ENCODE measurements at places on chromosomes 1 and 21.

GRCh38 chr1:81805537-81806431 is 5.0 kb downstream of the ADGRL2 start:
- DNase-seq: no peak

- DNase-seq: no peak
Observed at GRCh38 chr1:3409366-3410141, 44.9 kb upstream of the ARHGEF16 start.

DNA sequence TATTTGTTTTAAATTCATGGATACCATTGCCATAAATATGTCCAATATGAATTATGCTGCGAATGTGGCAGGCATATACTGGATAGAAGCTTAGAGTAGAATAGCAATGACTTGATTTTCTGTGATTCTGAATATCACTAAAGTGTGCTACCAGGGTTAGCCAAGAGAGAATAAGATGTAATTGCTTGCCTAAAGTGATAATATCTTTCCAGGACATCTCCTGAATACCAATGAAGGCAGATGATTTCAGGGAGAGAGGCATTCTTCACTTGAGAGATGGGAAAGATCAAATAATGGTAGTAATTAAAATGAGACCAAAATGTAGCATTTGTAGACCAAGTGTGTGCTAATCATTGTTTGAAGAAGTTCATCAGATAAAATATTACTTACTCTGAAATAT is 53.4 kb upstream of the KIAA1614 start:
- DNase-seq: no peak

DNA sequence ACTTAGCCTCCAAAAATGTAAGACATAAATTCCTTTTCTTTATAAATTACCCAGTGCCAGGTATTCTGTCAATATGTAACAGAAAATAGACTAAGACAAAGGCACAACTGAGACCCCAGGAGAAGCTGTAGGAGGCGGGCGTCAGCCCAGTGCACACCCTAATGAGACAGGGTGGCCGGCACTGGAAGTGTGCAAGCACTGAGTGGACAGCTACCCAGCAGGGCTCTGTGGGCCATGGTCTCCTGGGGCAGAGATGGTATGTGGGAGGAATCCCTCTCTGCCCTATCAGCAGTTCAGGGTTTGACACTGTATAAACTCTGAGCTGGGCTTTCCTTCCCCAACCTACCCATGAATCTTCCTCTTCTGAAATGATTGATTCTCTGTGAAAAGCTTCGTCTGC is 139.5 kb downstream of the GLIS1 start:
- DNase-seq: no peak

GRCh38 chr1:245622332-245623014 is 467.7 kb downstream of the KIF26B start:
- no peak for DNase-seq

GRCh38 chr1:241263346-241263745 is 93.7 kb downstream of the RGS7 start:
- no peak for DNase-seq

GRCh38 chr21:45427331-45428271 is 22.6 kb downstream of the COL18A1 start:
- DNase-seq: no peak

DNA sequence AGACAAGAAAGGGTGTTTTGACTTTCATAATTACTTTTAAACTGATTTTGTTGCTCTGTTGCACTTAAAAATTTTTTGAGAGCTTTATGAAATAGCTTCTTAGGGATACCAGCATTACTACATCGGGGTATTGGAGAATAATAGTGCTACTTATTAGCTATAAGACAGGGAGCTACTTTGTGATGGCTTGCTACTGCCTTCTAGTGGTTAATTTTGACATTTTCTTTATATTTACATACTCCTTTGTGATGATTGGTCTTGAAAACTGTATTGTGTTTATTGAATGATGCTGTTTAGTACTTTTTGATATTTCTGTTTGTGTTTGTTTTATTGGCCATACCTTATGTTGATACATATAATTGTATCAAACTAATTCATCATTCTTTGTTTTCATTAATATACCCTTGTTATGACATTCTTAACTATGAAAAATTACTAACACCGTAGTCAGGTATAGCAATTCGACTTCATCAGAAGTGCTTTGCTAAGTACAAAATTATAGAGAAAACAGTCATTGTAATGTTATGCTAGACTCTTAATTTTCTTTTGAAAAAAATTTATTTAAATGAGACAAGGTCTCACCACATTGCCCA is 85.5 kb downstream of the CLIC4 start:
- DNase-seq: no peak

GRCh38 chr1:195327361-195327760 is 1280.9 kb downstream of the KCNT2 start:
- DNase-seq: no peak

DNA sequence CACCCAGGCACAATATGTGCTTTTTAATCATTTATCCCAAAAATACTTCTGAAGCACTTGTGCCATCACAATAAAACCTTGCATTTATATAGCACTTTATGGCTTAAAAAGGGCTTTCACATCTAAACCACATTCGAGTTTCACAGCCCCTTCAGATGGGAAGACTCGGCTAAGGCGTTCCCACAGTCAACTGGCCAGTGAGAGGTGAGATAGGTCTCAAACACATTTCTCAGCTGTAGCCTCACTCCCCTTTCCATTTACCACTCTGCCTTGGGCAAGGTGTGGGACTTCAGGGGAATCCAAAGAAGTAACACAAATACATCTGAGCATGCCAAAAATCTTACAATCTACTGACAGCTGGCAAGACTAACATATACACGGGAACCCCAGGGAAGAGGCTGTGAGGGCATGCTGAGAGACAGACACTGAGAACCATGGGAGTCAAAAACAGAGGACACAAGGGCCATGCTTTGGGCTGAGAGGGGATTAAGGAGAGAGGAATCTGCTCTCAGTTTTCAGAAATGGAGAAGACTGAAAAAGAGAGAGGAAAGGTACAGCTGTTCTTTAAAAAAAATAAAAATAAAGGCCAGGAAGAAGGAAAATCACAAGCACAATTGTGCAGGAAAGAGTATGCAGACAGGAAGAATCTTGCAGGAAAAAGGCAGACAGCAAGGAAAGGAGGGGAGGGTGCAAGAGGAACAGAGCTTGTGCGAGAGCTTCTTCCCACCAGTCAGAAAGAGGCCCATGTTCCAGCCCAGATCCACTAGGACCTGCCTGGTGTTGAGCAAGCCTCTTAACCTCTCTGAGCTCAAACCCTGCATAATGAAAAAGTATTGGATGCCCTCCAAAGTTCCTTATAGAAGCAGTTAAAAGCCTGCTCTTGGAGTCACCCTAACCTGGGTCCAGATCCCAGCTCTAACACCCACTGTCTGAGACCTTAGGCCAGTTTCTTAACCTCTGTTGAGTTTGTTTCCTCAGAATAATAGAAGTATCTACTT is 73.5 kb downstream of the JAK1 start:
- no peak for DNase-seq

DNA sequence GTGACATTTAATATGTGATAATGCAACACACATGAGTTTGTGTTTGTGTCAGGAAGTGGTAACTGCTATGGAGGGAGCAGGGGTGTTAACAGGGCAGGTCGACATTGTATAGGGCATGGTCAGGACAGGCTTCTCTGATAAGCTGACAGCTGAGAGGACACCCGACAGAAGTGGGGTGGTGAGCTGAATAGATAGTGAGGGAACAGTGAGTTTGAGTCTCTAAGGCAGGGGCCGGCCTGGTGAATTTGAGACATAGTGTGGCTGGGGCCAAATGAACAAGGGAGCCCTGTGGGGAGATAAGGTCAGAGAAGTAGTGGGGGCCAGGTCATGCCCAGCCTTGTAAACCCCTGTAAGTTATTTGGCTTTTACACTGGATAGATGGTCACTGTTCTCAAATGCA is 217.4 kb upstream of the KIAA0040 start:
- DNase-seq: no peak

DNA sequence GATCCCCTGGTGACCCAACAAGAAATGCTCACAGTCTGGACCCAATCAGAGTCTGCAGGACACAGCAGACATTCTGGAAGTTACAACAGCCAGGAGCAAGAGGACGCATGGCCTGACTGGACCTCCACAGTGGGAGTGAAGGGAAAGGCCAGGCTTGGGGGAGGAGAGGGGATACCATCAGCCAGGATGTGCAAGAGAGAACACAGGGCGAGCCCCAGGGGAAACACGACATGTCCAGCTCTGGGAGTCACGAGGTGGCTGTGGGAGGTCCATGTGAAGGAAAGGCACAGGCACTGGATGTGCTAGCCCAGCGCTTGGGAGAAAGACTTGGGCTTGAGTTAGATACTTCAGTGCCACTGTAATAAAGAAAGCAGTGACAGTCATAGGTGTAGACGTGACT is 87.3 kb downstream of the HSF2BP start:
- no peak for DNase-seq

GRCh38 chr1:109253803-109254620 is 4.7 kb downstream of the CELSR2 start:
- DNase-seq: no peak

DNA sequence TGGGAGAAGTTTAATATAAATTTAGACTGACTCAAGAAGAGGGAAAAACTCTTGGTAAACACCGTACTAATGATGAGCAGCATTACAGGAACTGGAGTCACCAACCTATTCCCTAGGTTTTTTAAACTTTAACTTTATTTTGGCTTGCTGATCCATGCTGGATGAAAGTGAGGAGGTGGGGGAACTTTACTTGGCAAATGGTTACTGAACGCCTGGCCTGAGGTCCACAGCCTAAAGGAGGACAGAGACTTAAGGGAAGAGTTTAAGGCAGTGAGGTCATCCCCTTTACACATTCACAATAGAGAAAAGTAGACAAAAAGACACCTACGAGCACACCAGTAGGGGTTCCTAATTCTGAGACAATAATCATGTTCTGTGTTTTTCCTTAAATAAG is 25.6 kb upstream of the A3GALT2 start:
- no peak for DNase-seq

GRCh38 chr1:204081164-204081790 is 8.4 kb downstream of the SOX13 start:
- DNase-seq: no peak

GRCh38 chr1:109113590-109114341 is at the start of gene ELAPOR1:
Gene ELAPOR1 (plus strand): TSS chr1:109114115. CDS start chr1:109114184, 69 bp downstream.
- no peak for DNase-seq

GRCh38 chr1:81224222-81224621 is 576.5 kb upstream of the ADGRL2 start:
- DNase-seq: no peak

Data from esophagus squamous epithelium (tissue), 5 donors.